ENCODE measurements at places on chromosomes 2 and 18. TPM values are rescaled to one million over a fixed set of nuclear protein-coding genes. Genes with fewer than 3 reads are reported as not detected.

- no peak for DNase-seq
Observed at GRCh38 chr2:150538651-150539201, 51.3 kb upstream of the RND3 start.

GRCh38 chr2:118431586-118431985 lies 343.3 kb downstream of the INSIG2 start:
- DNase-seq: no peak

GRCh38 chr18:58117786-58118403 lies 73.9 kb downstream of the NEDD4L start:
- DNase-seq: no peak

GRCh38 chr2:9757501-9758264 lies 85.6 kb upstream of the TAF1B start:
- DNase-seq: no peak

- no peak for DNase-seq
Observed at GRCh38 chr2:176650104-176650837, 381.0 kb downstream of the MTX2 start.

DNA sequence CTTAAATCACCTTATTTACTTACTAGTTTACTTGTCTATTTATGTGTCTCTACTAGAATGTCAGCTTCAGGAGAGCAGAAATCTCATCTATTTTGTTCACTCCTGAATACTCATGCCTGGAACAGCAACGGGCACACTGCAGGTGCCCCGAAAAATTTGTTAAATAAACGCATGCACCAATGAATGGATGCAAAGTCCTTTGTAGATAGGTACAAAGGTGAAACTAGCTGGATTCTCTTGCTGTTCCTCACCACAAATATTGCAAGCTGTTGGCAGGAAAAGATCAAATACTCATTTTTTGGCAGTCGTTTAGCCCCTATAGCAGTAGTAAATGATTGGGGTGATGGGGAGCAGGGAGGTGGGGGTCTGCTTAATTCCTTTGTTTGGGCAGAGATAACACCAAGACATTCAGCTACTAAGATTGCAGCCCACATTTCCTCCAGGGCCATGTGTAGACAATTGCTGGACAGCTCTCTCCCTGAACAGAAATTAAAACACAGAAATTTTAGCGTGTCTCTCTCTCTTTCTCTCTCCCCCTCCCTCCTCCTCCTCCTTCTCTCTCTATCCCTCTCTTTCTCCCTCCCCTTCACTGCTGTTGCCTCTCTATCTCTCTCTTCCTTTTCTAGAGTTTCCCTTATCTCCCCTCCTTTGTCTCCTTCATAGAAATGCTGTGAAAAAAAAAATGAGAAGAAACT lies 5.4 kb downstream of the MARCHF4 start:
- DNase-seq: no peak

GRCh38 chr2:234565842-234566619 lies 69.2 kb upstream of the ARL4C start:
- DNase-seq: no peak

AMER3 gene
- not detected for total RNA-seq

All from spleen (tissue), 13 donors.